Glutamatergic neuron (in vitro differentiated cells): ENCODE measurements at places on chromosomes 16 and 17.

GRCh38 chr17:35879773-35880654, at the start of gene CCL5:
Gene CCL5, minus strand, starts transcription at chr17:35880360.
- no peaks in the 10 kb centered on the region for H3K36me3 ChIP-seq
- no peak for DNase-seq
- no peak within 1 kb of the TSS for H3K27ac ChIP-seq
- no peak within 1 kb of the TSS for H3K4me3 ChIP-seq

DNA sequence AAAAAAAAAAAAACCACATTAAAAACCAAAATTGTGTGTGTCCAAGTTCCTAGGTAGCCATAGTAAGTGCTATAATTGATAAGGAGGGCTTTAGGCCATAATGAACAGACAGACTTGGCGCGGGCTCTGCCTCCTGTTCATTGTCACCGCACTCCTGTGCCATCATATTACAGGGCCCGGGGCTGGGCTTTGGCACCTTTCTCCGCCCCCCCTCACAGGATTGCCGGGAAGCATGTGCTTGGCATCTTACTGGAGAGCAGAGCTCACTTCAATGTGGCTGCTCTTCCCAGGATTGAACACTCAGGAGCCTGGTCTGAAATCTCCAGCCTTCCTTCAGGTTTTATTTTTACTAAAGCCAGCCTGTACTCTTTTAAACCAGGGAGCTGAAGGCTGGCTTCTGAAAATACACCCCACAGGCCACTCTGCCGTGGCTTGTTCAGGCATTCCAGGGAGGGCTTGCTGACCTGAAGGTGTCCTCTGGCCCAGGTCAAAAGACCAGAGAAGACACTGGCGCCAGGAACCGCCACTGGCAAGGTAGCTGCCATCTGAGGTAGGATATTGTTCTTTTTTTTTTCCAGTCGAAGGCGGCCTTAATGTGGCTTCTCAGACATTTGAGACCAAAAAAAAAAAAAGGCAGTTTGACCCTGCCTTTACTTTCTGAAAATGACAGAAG, 39.3 kb downstream of the DHRS7B start:
- no peak overlapping the region for H3K4me3 ChIP-seq
- H3K27me3 ChIP-seq = peaks cover 5% of the 10 kb centered on the region
- no peak for DNase-seq
- peaks cover 2% of the 10 kb centered on the region for H3K4me1 ChIP-seq
- no peak overlapping the region for H3K27ac ChIP-seq

- no peak overlapping the region for H3K27ac ChIP-seq
- H3K4me1 ChIP-seq = peaks cover 2% of the 10 kb centered on the region
- H3K4me3 ChIP-seq = no peak overlapping the region
- peaks cover 7% of the 10 kb centered on the region for H3K27me3 ChIP-seq
- no peaks in the 10 kb centered on the region for H3K36me3 ChIP-seq
- DNase-seq = no peak
Measured at GRCh38 chr17:50027881-50028735, 27.8 kb upstream of the ITGA3 start.

DNA sequence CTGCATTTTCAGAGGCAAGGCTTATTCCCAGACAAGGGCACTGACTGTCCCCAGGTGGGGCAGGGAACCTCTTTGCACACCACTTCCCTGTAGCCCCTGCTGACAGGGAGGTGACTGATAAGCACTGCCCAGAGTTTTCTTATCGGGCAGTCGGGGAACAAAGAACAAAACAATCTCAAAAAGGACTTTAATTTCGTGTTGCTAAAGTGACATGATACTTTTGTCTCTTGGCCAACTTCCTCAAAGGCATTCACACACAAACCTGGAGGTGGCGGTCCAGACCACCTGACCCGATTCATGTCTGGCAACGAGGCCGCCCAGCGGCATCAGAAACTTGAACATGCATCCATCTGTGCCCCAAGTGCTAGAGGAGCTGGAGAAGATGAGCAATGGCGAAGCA, 28.9 kb downstream of the ZDHHC7 start:
- no peak overlapping the region for H3K4me3 ChIP-seq
- H3K4me1 ChIP-seq = peaks cover 14% of the 10 kb centered on the region
- no peak for DNase-seq
- H3K27me3 ChIP-seq = no peaks in the 10 kb centered on the region
- H3K36me3 ChIP-seq = peaks cover 6% of the 10 kb centered on the region

DNA sequence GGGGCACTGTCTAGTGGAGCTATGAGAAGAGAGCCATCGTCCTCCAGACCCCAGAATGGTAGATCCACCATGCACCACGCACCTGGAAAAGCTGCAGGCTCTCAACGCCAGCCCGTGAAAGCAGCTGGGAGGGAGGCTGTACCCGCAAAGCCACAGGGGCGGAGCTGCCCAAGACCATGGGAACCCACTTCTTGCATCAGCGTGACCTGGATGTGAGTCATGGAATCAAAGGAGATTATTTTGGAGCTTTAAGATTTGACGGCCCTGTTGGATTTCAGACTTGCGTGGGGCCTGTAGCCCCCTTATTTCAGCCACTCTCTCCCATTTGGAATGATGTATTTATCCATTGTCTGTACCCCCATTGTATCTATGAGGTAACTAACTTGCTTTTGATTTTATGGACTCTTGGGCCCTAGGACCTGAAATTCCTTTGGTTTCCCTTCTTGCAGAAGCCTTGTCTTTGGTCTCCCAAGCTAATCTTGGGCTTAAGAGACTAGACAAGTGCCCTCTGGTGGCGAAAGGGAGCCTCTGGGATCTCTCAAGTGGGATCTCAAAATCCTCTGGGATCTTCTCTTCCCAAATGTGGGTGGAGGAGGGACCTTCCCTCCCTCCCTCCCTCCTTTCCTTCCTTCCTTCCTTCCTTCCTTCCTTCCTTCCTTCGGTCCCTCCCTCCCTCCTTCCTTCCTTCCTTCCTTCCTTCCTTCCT, 58.2 kb upstream of the HAPSTR1 start:
- no peaks in the 10 kb centered on the region for H3K36me3 ChIP-seq
- H3K27ac ChIP-seq = no peak overlapping the region
- H3K27me3 ChIP-seq = peaks cover 2% of the 10 kb centered on the region

DNA sequence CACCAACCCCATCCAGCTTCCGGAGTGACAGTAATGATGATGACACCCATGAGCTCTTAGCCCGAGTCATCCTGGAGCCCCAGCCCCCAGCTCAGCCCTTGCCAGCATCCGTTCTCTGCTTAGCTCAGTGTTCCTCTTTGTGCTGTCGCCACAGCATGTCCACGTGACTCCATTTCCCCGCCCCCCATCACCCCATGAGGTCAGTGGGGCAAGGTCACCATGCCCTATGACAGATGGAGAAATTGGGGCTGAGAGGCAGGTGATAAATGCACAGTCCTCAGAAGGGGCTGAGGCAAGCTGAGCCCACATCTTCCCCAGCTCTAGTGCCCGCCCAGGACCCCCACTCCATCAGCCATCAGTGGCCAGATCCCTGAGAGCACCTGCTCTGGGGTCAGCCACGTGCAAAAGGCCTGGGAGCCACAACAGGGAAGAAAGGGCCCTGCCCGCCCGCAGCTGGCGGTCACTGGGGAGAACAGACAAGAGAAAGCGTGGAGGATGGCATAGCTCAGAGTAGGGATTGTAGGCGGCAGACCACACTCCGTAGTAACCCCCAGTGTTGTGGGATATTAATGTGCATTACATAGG, 17.1 kb downstream of the ITGB4 start:
- no peak overlapping the region for H3K27ac ChIP-seq
- H3K27me3 ChIP-seq = peaks cover 3% of the 10 kb centered on the region
- peaks cover 4% of the 10 kb centered on the region for H3K36me3 ChIP-seq
- no peak for DNase-seq
- no peaks in the 10 kb centered on the region for H3K4me1 ChIP-seq

- no peak for DNase-seq
- no peak overlapping the region for H3K4me3 ChIP-seq
- H3K27me3 ChIP-seq = no peaks in the 10 kb centered on the region
Measured at GRCh38 chr16:48067388-48067787, 88.4 kb downstream of the ABCC12 start.

GRCh38 chr16:22705799-22706198, 108.2 kb upstream of the HS3ST2 start:
- peaks cover 4% of the 10 kb centered on the region for H3K27me3 ChIP-seq
- H3K27ac ChIP-seq = no peak overlapping the region
- no peak overlapping the region for H3K4me3 ChIP-seq

GRCh38 chr16:86395477-86395876, 114.8 kb upstream of the FOXF1 start:
- H3K4me1 ChIP-seq = no peaks in the 10 kb centered on the region
- H3K27ac ChIP-seq = no peak overlapping the region
- no peaks in the 10 kb centered on the region for H3K36me3 ChIP-seq
- DNase-seq = no peak
- no peak overlapping the region for H3K4me3 ChIP-seq

GRCh38 chr16:62583414-62583813, 547.2 kb upstream of the CDH8 start:
- H3K27ac ChIP-seq = no peak overlapping the region
- no peaks in the 10 kb centered on the region for H3K4me1 ChIP-seq
- no peak for DNase-seq
- no peaks in the 10 kb centered on the region for H3K27me3 ChIP-seq

DNA sequence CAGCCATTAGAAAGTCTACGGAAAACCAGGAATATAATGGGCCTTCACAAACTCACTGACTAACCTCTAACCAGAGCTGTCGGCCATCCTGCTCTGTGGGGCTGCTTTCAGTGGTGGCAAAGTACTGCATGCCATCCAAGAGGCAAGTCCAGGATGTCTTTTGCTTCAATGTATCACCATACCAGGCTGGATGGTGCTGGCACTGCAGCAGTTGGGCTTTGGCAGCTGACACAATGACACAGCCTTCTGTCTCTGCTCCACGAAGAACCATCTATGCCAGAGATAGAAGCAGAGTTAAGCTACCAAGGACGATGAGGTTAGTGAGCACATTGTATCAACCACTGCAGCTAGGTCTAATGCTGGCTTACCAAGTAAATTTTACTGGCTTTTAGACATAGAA, 9.7 kb upstream of the RSKR start:
- H3K27me3 ChIP-seq = no peaks in the 10 kb centered on the region
- DNase-seq = no peak
- peaks cover 5% of the 10 kb centered on the region for H3K36me3 ChIP-seq
- H3K4me3 ChIP-seq = no peak overlapping the region
- H3K27ac ChIP-seq = no peak overlapping the region

DNA sequence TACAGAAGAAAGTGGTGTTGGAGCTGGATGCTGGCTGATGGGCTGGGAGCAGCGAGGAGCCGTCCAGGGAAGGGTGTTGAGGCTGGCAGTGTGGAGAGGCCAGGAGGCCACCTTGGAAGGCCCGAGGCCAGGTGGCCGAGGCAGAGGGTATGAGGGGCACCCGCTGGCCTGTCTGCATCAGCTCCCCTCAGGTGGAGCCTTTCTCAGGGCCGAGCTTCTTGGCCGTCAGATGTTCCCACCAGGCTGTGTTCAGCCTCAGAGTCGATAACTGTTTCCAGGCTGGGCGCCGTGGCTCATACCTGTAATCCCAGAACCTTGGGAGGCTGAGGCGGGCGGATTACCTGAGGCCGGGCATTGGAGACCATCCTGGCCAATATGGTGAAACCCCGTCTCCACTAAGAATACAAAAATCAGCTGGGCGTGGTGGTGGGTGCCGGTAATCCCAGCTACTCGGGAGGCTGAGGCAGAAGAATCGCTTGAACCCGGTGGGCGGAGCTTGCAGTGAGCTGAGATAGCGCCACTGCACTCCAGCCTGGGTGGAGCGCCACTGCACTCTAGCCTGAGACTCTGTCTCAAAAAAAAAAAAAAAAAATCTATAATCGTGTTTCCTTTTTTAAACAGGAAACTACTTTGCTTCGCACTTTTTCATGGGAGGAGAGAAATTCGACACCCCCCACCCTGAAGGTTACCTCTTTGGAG, 25.3 kb downstream of the MGRN1 start:
- peaks cover 10% of the 10 kb centered on the region for H3K27me3 ChIP-seq
- H3K4me1 ChIP-seq = peaks cover 6% of the 10 kb centered on the region
- no peak for DNase-seq
- H3K27ac ChIP-seq = no peak overlapping the region

- no peak for DNase-seq
- H3K27me3 ChIP-seq = no peaks in the 10 kb centered on the region
- H3K36me3 ChIP-seq = no peaks in the 10 kb centered on the region
- H3K27ac ChIP-seq = no peak overlapping the region
Measured at GRCh38 chr17:20925954-20926353, 116.9 kb downstream of the USP22 start.

DNA sequence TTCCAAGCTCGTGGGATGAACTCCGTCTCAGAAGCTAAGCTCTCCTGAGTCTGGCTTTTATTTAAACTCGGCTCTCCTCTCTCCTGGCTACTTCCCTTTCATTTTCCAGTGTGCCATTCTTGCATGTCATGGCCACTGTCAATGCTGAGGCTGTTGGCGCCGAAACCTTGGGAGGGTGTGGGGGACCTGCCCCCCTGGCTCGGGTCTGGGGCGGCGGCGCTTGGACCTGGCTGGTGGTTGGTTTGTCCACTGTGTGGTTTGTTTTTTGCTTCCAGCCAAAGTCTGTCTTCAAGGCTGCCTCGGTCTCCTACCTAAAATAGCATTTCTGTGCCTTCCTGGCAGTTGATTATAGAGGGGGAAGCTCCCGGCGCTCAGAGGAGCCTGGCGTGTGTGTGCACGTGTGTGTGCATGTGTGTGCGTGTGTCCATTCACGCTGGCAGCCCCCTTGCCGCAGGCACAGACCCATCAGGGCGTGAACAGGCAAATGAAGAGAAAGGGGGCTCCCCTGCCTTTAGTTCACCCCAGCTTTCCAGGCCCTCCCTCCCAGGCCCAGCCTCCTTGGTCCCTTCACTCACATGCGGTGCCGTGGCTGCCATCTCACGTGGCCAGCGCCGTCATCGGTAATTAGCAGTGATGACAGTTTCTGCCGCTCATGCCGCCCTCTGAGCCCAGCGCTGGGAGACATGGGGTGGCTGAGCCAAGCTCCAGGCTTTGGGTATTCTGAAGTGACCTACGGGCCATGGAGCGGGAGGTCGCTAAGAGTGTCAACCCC, 179.9 kb downstream of the SEC14L1 start:
- no peaks in the 10 kb centered on the region for H3K36me3 ChIP-seq
- peaks cover 3% of the 10 kb centered on the region for H3K27me3 ChIP-seq
- H3K27ac ChIP-seq = no peak overlapping the region
- peak; percentile 16 for DNase-seq
- H3K4me1 ChIP-seq = peaks cover 23% of the 10 kb centered on the region

GRCh38 chr17:44747566-44747965, 11.2 kb upstream of the ADAM11 start:
- no peak for DNase-seq
- H3K36me3 ChIP-seq = no peaks in the 10 kb centered on the region
- peaks cover 42% of the 10 kb centered on the region for H3K4me1 ChIP-seq
- peak overlapping the region; percentile 42 for H3K4me3 ChIP-seq
- H3K27me3 ChIP-seq = peaks cover 12% of the 10 kb centered on the region

GRCh38 chr16:10685709-10686108, 9.0 kb downstream of the TEKT5 start:
- peaks cover 3% of the 10 kb centered on the region for H3K27me3 ChIP-seq
- no peak overlapping the region for H3K27ac ChIP-seq
- H3K36me3 ChIP-seq = peaks cover 5% of the 10 kb centered on the region
- H3K4me3 ChIP-seq = no peak overlapping the region
- H3K4me1 ChIP-seq = no peaks in the 10 kb centered on the region

- no peaks in the 10 kb centered on the region for H3K36me3 ChIP-seq
- H3K27ac ChIP-seq = no peak overlapping the region
- peaks cover 24% of the 10 kb centered on the region for H3K4me1 ChIP-seq
Measured at GRCh38 chr16:67865318-67865717, 7.5 kb upstream of the EDC4 start.

- H3K36me3 ChIP-seq = no peaks in the 10 kb centered on the region
- DNase-seq = no peak
- no peaks in the 10 kb centered on the region for H3K4me1 ChIP-seq
Measured at GRCh38 chr16:57261806-57262205, 16.7 kb downstream of the ARL2BP start.

GRCh38 chr16:69771651-69771967, 9.5 kb downstream of the WWP2 start:
- H3K27me3 ChIP-seq = no peaks in the 10 kb centered on the region
- H3K4me3 ChIP-seq = no peak overlapping the region
- no peaks in the 10 kb centered on the region for H3K4me1 ChIP-seq
